ENCODE measurements at places on chromosomes 7 and 10.

GRCh38 chr7:33248671-33249070, 119.3 kb downstream of the BBS9 start:
- no peak for DNase-seq
- H3K4me1 ChIP-seq: no peaks in the 10 kb centered on the region
- no peaks in the 10 kb centered on the region for H3K27me3 ChIP-seq
- H3K27ac ChIP-seq: no peak overlapping the region

GRCh38 chr10:94092848-94093247, 99.1 kb downstream of the PLCE1 start:
- H3K4me3 ChIP-seq: no peak overlapping the region
- peaks cover 6% of the 10 kb centered on the region for H3K4me1 ChIP-seq
- H3K27ac ChIP-seq: peak overlapping the region; percentile 37
- H3K36me3 ChIP-seq: no peaks in the 10 kb centered on the region
- no peak for DNase-seq

- H3K27ac ChIP-seq: no peak overlapping the region
- no peak overlapping the region for H3K4me3 ChIP-seq
- H3K36me3 ChIP-seq: no peaks in the 10 kb centered on the region
- no peaks in the 10 kb centered on the region for H3K4me1 ChIP-seq
- DNase-seq: peak; percentile 47
- no peaks in the 10 kb centered on the region for H3K27me3 ChIP-seq
Measured at GRCh38 chr10:130492266-130492934, 356.2 kb downstream of the GLRX3 start.

- no peaks in the 10 kb centered on the region for H3K27me3 ChIP-seq
- H3K27ac ChIP-seq: peak within 1 kb of the TSS; percentile 91
- DNase-seq: peak; percentile 92
- peak within 1 kb of the TSS; percentile 83 for H3K4me3 ChIP-seq
- peaks cover 72% of the 10 kb centered on the region for H3K4me1 ChIP-seq
Measured at GRCh38 chr7:28180364-28181147, at the start of gene JAZF1. TSS of gene JAZF1 (minus strand) at chr7:28180795.

DNA sequence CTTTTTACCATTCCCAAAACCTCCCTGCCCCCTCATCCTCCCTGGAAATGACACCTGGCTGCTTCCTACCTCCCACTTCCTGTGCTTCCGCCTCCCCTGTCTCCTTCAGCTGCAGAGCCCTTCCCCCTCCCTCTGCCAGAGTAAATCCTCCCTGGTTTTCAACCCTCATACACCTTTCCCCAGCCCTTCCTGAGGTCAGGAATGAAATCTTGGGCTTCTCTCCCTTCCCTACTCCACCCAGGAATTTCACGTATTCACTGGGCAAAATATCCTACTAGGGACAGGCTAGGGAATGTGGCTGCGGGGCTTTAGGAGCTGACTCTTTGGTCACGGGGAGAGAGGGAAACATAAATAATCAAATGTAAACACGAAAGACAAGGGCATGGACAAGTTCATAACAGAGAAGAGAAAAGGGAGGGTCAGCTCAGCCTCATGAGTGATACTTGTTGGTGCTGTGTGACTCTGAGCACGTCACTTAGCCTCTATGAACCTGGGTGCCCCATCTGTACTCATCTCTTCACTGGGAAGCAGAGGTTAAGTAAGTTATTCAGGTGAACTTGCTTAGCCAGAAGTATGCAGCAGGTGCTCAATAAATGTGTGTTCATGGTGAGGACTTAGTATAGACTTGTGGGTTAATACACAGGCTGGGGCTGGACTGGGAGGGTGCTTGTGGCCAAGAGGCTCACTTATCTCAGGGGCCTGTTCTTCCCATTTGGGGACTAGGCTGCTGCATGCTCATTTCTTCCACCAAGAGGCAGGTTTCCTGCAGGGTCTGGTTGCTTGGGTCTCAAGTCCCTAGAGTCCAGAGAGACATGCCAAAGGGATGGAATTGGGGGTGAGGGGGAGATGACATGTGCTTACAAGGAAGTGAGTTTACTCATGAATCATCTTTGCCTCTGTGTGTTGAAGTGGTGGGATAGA, 10.0 kb upstream of the DUSP5 start:
- H3K27me3 ChIP-seq: no peaks in the 10 kb centered on the region
- no peak for DNase-seq
- no peak overlapping the region for H3K27ac ChIP-seq
- H3K36me3 ChIP-seq: no peaks in the 10 kb centered on the region
